ENCODE measurements at places on chromosomes 11 and 22.

DNA sequence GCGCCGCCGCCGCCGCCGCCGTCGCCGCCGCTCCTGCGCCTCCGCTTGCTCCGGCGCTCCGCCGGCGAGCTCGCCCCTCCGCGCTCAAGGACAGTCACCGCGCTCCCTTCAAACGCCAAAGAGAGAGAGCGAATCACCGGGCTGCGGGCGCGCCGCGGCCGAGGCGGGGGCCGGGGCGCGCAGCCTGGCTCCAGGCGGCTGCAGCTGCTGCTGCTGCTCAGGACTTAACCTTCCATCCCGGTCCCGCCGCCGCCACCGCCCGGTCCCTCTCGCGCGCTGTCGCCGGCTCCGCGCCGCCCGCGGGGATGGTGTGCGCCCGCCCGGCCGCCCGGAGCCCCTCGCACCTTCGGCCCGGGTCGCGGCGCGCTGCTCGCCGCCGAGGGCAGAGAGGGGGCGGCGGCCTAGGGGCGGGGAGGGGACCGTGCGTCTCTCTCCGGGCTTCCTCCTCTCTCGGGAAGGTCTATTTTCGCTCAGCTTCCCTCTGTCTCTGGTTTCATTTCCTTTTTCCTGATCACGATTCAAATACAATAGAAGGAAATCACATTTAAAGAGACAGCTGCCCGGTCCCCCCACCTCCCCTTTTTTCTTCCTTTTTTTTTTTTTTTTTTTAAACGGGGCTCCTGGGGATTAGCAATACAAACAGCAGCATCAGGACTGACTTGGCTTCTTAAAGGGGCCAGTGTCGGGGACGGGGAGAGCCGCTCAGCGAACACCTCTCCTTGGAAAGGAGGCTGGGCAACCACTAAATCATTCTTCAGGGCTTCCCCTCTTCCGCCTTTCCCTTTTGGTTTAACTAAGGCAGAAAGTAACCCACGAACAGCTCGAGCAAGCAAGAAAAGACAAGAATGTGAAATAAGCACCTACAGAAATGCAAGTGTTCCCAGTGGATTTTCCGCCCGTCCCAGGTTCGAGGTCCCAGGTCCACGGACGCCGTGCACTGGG is 22.1 kb downstream of the LMO2 start:
- DNase-seq = no peak

- no peak for DNase-seq
Observed at GRCh38 chr22:37336579-37336978, 54.3 kb downstream of the CYTH4 start.

GRCh38 chr11:70183483-70184176 is 19.5 kb upstream of the FADD start:
- no peak for DNase-seq

DNA sequence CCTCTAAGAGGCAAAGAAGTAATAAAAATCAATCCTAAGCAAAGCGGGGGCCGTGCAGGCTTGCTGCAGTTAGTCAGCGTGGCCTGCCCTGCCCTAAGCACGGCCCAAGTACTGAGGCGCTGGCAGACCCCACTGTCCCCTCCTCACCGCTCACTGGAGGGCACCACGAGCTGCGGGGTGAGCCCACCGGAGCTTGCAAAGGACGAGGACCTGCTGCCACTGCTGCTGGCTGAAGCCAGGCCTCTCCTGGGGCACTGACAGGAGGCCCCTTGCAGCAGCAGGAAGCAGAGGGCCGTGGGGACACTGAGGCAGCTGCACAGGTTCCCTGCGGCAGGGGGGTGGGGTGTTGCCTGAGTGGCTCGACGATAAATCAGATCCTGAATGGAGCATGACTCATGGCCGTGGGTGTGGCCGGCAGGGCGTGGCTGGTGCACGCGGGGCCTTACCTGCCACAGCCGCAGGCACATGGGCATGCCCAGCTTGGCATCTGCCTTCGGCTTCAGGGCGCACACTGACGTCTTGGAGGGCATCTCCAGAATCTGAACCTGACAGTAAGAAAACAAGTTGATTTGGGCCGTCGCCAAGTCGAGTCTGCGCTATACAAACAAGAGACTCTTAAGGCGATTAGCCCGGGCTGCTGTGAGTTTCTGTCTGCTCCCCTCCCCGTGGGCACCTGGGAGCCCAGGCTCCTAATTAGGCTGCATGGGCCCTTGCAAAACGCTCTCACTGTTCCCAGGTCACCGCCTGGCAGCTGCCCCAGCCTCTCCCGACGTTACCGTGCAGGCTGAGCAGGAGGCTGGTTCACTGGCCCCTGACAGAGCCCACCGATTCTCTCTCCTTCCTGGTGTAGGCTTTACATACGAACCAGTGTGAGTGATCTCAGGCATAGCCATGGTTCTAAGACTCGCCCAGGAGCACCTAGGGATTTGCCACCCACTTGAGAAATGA is 45.9 kb downstream of the TBX1 start:
- DNase-seq = no peak

DNA sequence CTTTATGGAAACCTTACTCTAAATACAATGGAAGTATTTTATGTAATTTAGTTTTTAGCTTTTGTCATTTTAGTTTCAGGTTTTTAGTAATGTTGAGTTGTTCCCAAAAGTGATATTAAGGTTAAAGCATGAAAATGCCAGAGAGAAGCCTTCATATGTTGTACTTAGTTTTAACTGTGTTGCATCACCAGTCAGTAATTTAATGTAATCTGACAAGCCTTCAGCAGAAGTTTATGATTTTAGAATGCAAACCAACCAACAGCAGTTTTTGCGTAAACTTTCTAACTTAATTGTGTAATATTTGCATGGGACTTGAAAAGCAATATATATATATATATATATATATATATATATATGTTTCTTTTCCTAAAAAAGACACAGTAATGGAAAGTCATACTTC is 110.6 kb downstream of the MSANTD4 start:
- no peak for DNase-seq

DNA sequence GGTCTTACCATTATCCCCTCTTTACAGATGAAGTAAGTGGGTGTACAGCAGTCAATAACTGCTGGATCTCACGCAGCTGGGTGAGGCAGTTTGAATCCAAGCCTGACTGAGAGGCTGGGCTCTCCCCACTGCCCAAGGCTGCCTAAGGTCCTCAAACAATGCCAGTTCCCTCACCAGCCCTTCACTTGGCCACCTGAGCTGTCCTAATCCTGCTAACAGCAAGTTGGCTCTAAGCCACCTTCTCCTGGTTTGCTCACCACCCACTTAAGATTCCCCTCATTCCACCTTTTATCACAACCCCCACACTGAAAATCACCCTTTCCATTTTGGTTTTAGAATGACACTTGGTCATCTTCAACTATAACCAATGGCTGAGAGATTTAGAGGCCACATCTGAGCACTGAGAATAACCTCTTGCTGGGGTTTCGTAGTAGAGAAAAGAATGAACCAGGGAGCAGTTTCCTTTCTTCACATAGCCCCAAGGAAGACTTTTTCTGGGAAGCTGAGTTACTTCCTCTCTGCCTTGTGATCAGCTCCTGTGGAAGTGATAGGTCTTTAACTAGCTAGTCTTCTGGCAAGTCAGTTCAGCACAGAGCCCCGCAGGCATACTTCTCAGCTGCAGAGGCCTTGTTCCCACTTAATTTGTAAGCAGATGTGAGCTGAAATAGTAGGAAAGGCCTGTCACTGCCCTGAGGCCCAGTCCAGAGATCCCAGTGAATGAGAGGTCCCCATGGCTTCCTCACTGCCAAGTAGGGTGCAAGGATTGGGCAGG is 57.8 kb upstream of the TTC12 start:
- DNase-seq = no peak

DNA sequence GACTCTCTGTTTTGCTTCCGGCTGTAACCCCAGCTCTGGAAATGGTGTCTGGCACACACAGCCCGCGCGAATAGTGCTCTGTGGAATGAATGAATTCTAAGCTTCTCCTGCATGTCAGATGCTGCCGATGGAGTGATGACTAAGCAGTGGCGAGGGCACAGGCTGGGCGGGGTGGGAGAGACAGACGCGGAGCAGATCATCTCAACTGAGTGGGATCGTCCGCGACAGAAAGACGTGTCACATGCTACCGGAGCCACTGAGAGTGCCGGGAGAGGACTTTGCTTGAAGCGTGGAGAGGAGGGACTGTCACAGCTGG is 334.5 kb downstream of the CTTN start:
- no peak for DNase-seq

DNA sequence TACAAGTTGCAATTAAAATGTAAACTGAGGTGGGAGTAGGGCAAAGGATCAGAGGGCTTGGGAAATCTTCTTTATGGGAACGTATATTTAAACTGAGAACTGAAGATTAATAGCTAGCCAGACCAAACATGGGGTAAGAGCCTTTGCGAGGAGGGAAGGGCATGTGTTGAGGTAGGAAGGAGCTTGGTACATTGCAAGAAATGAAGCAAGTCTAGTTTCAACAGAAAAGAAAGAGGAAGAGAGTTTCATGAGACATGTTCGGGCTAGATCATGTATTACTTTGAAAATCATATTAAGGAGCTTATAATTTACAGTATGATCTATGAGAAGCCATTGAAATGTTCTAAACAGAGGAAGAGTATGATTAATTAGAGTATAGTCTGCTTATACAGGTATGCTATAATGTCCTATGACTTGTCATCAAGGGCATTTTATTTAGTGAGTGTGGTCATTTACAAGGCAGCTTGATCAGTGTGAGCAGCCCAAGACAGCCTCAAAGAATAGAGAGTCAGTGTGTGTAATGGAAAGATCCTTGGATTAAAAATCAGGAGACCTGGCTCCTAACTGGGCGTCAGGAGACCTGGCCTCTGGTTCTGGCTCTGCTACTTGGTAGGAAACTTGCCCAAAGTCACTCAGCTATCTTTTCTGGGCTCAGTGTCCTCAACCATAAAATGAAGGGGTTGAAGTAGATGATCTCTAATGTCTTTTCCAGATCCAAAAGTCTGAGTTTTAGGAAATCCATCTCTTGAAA is 10.9 kb downstream of the GAS2 start:
- DNase-seq = no peak

DNA sequence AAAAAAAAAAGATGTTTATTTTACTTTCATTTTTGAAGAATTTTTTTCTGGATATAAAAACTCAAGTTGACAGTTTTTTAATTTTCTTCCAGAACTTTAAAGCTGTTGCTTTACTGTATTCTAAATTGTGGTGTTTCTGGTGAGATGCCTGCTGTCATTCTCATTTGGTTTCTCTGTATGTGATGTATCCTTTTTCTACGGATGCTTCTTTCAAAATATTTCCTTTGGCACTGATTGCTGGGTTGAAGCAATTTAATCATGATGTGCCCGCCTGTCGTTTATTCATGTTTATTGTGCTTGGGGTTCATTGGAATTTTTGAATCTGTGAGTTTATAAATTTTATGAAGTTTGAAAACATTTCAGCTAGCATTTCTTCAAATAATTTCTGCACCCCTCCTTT is 29.4 kb upstream of the CTSD start:
- no peak for DNase-seq

GRCh38 chr11:116420770-116421528 is 351.8 kb downstream of the BUD13 start:
- DNase-seq = peak; percentile 46

GRCh38 chr11:20308601-20309000 is 54.9 kb upstream of the HTATIP2 start:
- no peak for DNase-seq

DNA sequence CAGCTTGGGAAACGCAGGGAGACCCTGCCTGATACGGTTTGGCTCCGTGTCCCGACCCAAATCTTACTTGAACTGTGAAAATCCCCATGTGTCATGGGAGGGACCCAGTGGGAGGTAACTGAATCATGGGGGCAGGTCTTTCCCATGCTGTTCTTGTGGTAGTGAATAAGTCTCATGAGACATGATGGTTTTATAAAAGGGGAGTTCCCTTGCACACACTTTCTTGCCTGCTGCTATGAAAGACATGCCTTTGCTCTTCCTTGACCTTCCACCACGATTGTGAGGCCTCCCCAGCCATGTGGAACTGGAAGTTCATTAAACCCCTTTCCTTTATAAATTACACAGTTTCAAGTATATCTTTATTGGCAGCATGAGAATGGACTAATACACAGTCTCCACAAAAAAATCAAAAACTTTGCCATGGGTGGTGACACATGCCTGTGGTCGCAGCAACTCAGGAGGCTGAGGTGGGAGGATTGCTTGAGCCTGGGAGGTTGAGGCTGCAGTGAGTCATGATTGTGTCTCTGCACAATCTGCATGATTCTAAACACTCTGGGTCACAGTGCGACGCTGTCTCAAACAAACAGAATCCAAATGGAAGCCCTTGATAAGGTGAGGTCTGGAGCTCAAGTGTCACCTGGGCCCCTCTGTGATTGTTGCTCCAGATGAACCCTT is 34.9 kb downstream of the SYN3 start:
- DNase-seq = no peak

DNA sequence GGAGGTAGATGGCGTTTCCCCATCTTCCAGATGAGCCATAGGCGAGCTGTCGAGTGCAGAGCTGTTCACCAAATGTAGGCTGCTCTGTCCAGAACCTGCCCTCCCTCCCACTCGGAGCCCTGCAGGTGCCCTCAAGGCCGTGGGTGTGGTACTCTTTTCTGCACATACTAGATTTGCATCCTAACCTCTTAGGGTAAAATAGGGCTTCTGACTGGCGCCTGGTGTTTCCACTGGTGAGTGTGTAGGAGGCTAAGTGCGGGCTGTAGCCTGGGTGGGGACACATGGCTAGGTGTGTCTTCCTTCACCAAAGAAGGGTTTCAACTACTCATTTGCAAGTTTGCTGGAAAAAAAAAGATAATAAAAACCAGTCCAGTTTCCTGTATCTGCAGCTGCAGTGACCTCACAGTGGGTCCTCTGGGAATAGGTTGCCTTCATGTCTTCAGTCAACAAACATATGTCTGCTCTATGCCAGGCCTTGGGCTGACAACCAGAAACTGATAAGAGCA is 8.5 kb downstream of the BIK start:
- no peak for DNase-seq

Data from NK-92 treated with Interleukin-12 subunit alpha and Interleukin-12 subunit beta, amount 100 ng/mL, for 24 hours (cell line).